Osteocyte (in vitro differentiated cells): ENCODE measurements at places on chromosomes 2 and 18.

- DNase-seq = no peak
These were observed 227.6 kb upstream of the HNRNPA3 start for GRCh38 chr2:176984987-176985386.

- DNase-seq = no peak
These were observed 164.7 kb downstream of the AGAP1 start for GRCh38 chr2:235658351-235659174.

DNA sequence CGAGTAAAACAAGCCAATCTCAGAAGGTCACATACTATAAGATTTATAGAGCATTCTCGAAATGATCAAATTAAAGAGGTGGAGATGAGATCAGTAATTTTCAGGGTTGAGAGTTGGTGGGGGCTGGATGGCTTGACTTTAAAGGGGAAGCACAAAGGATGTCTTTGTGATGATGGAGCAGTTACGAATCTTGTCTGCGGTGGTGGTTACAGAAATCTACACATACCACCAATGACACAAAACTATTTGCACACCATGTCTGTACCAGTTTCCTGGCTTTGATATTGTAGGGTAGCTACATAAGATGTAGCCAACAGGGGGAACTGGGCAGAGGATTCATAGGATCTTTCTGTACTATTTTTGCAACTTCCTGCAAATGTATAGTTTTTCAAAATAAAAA, 190.6 kb upstream of the SMIM21 start:
- DNase-seq = no peak

GRCh38 chr18:76708071-76708721, 114.2 kb upstream of the ZNF236 start:
- DNase-seq = no peak

DNA sequence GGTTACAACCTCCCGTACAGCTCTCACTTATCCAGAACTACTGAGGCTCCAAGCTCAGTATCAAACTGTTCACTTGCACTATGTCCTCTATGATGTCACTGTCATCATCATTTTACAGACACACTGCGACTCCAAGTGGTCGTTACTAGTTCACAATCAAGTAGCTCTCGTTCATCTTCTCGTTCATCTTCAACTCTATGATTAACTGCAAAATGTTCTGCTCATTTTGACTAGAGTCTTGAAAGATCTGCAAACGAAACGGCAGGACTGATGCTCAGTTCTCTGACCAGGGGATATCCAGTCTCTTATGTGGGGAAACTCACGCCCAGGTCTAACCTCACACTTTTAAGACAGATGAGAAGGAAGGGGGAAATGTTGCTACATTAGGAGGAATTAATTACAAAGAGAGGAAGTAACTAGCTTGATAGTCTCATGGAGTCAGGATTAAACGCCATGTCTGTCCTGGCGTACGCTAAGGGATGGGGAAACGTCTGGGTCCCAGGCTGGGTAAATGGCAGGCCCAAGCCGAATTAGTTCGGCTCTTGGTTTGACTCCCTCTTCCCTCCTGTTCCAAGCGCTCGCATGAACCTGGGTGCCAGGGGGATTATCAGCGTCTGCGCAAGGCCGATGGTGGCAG, 794 bp upstream of the CHCHD5 start:
- no peak for DNase-seq

DNA sequence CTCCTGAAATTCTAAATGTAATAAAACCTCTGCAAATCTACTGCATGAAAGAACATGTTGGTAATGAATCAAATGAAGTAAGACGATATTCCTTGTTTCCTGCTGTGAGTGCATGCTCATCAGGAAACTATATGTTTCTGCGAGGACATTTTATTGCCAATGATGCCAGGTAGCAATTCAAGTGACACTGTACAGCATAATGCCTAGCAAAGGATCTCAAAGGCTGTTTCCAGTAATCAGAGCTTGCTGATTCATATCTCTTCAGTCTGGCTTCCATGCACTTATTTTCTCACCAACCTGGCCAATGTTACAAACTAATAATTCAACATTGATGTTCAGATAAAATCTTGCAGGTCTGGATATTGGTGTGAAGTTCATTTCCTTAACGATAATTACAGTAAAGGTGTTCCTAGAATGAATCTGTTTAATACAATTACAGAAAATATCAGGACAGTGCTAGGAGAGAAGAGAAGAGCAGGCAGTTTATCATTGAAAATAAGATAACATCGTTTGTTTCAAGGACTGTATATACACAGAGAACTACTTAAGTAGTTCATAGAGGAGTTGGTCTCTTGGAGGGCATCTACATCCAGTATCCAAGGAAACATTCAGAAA, 568.5 kb upstream of the SOX11 start:
- no peak for DNase-seq

GRCh38 chr2:66730441-66730840, 295.5 kb downstream of the MEIS1 start:
- DNase-seq = no peak

DNA sequence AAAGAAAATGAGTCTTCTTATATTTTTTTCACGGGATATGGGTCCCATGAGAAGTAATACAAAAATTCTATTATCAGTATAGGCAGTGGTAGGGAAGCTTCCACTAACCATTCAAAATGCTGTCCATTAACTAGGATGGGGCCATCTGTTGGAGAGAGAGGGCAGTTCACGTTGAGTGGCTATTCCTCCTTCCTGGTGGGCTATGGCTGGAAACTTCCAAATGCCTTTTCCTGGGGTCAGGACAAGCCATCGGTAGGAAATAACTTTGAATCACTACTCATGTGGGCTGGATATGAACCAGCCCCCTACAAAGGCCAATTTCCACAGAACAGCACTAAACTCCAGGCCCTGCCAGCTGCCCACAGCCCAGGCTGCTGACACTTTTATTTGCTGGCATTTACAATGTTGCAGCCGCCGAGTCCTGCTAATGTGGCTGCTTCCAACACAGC, 156.1 kb upstream of the HNRNPA3 start:
- DNase-seq = no peak
